ENCODE measurements at places on chromosomes 6 and 20.

DNA sequence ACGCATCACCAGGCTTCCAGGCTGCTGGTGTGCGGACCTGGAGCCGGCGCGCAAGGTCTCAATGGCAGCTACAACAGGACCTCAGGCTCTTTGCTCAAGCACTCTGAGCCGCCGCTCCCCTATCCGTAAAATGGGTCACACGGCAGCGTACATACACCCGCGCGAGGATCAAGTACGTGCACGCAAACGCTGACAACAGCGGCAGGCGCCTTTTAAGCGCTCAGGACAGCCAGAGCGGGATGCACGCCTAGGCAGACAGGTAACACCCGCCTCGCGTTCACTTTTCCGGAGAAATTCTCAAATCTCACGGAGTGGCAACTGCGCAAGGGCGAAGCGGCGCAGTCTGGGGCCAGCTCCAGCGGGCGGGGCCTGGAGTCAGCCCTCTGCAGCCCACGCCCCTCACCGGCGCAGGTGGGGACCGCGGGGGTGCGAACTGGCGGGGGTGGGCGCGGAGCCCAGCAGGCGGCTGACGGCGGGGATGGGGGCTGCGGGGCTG lies 535 bp downstream of the EXOC2 start:
- peak; percentile 83 for DNase-seq

DNA sequence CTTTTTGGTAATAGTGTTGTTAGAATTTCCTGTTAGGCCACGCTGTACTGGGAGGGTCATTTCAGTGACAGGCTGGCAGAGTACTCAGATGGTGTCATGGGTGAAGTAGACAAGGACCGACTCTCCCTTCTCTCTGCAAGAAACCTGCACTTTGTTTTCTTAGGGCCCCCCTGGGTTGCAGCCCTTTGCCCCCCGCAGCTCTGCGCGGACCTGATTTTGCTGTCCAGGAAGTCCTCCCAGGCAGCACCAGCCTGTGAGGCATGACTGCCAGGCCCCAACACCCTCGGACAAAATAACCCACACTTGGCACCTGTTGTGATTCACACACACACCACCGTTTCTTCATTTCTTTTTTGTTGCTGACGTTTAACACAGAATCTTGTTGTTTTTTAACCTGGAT lies 21.8 kb upstream of the CLDN20 start:
- no peak for DNase-seq

DNA sequence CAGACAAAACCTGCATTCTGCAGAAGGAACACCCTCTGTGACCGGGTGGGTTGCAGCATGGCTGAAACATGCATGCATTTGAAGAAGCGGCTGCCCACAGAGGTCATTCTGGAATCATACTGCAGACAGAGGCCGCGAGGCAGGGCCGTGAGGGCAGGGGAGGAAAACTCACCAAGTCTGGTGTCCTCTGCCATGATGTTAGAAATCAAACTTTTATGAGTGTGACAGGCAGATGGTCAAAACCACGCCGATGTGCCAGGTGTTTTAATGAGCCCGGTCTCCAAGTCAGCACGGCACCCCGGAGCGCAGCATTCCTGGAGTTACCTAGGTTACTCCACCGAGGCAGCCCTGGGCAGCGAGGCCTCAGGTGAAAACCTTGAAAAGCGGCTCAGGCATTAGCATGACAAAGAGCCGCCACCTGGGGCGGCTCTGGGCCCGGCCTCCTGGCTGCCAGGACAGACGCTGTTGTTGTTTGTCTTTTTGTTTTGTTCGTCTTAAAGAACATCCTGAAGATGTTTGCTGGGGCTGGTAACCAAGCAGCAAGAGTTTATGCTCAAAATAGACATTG lies 255.6 kb downstream of the ERMARD start:
- DNase-seq = no peak

- no peak for DNase-seq
Observed at GRCh38 chr6:154709621-154710020, 23.6 kb upstream of the SCAF8 start.

DNA sequence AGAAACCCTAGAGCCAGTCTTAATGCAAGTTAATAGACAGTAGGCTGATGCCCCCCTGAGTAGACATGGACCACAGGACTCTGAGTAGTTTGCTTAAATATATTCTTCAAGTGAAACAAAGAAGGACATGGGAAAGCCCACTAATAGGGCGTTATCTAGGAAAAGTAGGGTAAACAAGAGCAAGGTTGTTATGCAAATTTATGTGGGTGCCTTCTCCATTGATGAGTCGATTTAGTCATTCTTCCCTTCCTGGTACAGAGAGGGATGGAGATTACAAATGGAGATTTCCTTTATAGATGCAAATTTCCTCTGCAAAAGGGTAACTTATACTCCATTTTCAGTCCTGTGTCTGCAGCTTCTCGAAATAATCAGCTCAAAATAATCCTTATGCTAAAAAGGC lies 262.0 kb downstream of the CD83 start:
- no peak for DNase-seq

- no peak for DNase-seq
Observed at GRCh38 chr20:23039885-23040508, 4.9 kb downstream of the SSTR4 start.

- DNase-seq = peak; percentile 24
Observed at GRCh38 chr6:13762611-13763441, 51.2 kb upstream of the RANBP9 start.

- DNase-seq = no peak
Observed at GRCh38 chr6:162140251-162140852, 587.2 kb downstream of the PRKN start.

- DNase-seq = no peak
Observed at GRCh38 chr6:131173680-131174079, 38.4 kb downstream of the AKAP7 start.

GRCh38 chr6:137473598-137473997 lies 20.6 kb downstream of the OLIG3 start:
- DNase-seq = no peak

DNA sequence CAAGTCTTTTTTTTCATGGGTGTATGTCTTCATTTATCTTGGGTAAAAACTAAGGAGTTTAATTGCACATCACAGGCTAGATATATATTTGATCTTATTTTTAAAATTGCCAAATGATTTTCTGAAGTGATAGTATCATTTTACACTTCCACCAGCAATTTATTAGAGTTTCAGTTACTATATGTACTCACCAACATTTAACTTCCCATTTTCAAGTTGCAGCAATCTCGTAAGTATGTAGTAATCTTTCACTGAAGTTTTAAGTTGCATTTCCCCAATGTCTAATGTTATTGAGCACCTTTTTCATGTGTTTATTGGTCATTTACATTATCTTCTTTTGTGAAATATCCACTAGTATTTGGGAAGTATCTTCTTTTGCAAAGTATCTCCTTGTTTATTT lies 277.4 kb upstream of the CNR1 start:
- DNase-seq = no peak

GRCh38 chr6:110938171-110938570 lies 20.3 kb upstream of the GTF3C6 start:
- DNase-seq = no peak

- DNase-seq = no peak
Observed at GRCh38 chr6:34644716-34645115, 51.9 kb downstream of the ILRUN start.

DNA sequence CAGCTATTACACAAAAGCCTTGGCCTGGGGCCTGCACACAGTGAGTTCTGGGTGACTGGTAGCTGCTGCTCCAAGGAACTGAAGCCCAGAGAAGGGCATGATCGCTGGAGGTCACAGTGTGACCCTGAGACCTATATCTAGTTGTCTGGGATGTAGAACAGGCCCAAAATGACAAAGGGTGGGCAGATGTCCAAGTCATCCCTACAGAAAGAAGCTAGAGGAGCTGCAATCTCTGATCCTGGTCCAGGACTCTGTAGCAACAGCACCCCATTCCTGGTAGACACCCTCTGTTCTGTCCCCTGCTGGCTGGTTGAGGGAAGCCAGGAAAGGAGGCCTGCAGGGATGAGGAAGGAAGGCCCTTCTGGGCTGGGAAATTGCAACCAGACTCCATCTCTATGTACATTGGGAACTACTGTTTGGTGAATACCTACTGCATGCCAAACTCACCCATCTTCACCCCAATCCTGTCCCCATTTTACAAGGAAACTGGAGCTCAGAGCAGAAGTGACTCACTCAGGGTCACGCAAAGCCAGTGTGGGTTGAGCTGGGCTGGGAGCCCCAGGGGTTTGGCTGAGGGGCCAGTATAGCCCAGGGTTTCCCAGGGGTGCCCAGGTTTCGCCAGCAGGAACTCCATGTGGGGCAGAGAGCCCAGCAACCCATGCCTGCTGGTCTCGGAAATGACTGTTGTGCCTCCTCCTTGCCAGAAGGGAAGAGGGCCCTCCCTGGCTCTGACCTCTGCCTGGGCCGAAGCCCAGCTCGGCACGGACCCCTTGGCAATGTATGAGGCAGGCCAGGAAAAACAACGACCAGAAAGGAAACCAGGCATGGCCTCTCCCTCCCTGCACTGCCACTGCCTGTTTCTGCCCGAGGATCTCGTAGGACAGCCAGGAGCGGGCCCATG lies 44.9 kb upstream of the TLDC2 start:
- no peak for DNase-seq

GRCh38 chr6:29589423-29590048 lies 4.6 kb downstream of the OR2H2 start:
- DNase-seq = peak; percentile 55

- DNase-seq = no peak
Observed at GRCh38 chr20:3494218-3494617, 23.4 kb downstream of the ATRN start.

DNA sequence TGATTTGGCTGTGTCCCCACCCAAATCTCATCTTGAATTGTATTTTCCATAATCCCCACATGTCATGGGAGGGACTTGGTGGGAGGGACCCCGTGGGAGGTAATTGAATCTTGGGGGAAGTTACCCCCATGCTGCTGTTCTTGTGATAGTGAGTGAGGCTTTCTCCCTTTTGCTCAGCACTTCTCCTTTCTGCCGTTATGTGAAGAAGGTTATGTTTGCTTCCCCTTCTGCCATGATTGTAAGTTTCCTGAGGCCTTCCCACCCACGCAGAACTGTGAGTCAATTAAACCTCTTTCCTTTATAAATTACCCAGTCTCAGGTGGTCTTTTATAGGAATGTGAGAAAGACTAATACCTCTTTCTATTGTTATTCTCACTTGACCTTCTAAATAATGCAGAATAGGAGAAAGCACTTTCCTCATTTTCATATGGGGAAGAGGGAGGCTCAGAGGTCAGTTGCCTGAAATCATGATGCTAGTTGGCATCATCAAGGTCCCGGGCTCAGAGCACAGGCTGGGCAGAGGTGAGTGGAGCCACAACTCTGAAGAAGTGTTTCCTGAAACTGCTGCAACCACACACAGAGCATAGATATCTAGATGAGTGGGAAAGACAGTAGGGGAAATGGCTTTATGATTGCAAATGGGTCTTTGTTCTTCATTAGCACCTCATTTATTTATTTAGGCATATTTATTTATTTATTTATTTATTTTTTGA lies 191.0 kb downstream of the QKI start:
- no peak for DNase-seq

DNA sequence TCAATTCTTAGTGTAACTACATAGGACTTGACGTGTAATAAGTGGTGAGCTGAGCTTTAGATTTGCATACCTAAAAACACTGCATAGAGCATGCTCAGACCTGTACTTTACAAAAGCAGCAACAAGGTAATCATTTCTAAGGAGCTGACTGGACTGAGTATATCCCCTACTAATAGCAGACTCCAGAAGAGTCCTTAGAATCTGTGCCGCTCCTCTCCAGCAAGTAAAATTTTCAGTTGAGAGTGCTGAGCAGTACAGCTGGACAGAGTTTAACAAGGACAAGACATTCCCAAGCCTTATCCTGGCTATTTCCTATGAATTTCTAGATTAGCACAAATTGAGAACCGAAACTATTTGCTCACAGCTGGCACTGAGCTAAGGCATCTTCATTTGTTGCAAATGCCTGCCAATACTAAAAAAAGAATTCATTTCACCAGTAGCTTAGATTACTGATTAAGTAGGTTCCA lies 26.1 kb upstream of the KLHL31 start:
- DNase-seq = no peak
